ENCODE measurements at places on chromosomes 2 and 18.

- no peak for DNase-seq
Observed at GRCh38 chr2:232658217-232658785, 24.9 kb downstream of the EFHD1 start.

DNA sequence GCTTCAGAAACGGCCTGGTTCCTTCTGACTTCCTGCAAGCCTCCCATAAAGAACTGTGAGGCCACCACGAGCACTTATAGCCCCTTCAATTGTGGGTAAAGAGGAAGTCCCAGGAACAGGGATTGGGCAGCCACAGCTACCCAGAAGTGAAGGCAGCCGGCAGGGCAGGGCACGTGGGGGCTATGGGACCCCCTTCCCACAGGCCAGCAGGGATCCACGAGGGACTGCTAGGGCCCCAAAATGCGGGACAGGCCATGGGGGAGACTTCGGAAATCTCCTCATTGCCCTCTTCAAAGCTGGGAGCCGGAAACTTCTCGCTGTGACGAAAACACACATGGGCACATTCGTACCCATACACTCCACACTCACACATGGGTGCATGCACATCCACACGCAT lies 196.1 kb upstream of the SALL3 start:
- DNase-seq = no peak

DNA sequence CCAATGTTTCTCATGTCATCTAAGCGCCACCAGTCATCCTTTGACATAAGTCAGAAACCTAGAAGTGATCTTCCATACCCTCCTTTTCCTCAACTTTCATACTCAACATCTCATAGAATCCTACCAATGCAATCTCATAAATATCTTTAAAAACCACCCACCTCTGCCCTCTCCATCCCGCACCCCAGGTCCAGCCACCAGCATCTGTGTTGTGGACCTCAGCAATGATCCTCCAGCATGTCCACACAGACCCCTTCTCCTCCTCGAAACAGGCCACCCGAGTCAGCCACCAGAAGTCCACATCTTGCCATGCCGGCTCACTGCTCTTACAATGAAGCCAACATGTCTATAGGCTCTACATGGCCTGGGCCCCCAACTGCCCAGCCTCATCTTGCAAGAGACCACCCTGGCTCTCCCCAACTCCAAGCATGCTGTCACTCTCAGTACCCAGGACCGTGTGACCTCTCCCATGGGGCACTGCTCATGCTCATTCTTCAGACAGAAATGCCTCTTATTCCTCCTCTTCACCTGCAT lies 636.7 kb upstream of the ID2 start:
- DNase-seq = no peak

GRCh38 chr2:179195141-179195540 lies 69.5 kb downstream of the SESTD1 start:
- DNase-seq = no peak

GRCh38 chr18:2173486-2173885 lies 397.8 kb downstream of the METTL4 start:
- no peak for DNase-seq

DNA sequence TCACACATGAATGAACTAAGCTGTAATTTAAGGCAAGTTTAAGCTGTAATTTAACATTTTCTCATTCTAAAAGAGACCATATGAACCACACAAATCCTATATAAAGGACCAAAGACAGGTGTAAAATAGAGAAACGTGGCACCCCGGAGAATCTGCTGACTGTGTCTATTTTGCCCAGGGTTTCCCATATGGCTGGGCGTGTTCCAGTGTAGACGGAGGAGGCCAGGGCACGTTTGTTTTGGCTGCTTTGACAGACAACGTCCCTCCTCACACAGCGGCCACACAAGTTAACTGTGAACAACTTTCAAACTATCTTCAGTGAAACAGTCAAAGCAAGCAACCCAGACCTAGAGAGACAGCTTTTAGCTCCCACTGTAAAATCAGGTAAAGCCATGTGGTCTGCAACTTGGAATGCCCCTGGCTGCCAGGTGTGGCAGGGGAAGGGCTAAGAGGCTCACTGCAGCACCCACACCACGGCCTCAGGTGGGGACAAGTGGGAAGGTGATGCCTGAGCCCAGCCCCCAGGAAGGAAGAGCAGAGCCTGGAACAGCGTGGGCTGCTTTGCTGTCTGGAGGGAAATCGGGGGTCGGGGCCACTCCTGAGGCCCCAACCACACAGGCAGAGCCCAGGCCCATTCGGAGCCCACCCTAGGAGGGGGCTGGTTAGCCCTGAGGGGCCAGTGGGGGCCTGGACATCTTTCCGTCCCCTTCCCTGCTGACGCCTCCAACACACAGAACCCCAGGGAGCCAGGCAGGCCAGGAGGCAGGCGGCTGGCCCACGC lies 40.7 kb downstream of the SLC66A2 start:
- DNase-seq = no peak

GRCh38 chr2:10329580-10329879 lies 26.8 kb downstream of the HPCAL1 start:
- no peak for DNase-seq

DNA sequence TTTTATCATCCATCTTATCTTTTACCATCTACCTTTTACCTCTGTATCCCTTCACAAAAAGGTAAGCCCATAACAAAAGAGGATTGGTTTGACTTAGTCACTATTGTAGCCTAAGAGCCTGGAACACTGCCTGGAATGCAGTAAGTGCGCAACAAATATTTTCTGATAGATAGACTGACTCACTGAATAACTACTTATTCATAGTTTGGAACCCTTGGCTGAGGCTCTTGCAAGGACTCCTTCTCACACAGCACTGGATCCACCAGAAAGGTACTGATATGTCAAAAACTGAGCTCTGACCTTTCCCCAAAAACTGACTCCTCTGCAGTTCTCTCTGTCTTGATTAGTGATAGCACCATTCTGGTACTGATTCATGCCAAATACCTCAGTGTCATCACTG lies 426.7 kb downstream of the SETBP1 start:
- DNase-seq = no peak

DNA sequence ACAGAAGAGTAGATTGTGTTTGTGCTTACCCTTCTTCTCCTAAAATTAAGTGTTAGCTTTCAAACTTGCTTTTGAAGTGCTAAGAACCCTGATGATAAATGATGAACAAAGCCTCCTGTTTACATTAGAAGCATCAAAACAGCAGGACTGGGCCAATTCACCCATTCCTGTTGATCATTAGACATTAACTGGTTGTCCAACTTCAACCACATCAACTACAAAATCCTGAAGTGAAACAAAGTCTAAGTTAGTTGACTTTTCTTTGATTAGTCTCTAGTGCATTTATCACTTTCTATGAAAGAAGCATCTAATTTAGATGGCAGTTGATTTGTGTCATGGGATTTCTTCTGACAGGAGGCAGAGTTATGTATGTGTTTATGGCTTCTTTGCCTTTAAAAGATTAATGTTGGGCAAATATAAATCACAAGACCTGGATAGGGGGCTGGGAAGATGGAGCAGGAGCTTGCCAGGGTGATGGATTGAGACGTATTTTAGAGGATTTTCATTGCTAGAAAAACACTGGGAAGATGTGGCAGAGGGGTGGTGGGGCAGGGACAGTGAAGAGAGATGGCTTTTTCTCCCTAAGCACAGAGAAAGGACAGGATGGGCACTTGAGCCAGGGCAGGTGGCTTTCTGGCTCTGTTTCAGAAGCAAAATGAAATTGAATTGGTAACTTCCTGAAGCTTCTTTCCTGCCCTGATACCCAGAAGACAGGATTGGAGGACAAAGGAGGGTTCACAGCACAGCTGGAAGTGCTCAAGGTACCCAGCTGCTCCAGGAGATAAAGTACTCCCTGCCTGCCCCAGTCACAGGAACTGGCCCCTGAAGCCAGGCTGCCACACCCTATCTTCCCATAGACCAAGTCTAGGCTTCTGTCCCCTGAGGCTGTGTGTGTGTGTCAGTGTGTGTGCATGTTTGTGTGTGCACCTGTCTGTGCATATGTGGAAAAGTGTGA lies 20.5 kb downstream of the GYPC start:
- DNase-seq = no peak

DNA sequence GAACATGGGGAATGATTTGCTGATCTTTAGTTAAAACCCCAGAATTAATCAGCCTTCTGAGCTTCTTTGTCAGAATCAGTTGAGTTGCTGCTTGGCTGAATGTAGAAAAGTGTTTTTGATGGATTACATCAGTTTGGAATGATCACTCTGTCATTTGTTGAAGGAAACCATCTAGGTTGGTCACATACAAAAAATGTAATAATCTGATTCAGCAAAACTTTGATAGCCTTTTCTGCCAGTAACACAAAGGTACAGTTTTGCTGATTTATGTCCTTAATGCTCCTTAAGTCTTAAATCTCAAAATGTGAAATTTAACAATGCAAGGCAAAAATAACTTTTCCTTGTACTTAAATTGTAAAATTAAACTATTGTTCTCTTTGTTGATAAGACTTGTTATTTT lies 74.3 kb downstream of the GALNT13 start:
- DNase-seq = no peak

- no peak for DNase-seq
Observed at GRCh38 chr2:19331450-19331849, 27.0 kb downstream of the OSR1 start.

- DNase-seq = no peak
Observed at GRCh38 chr18:62384068-62384467, 59.0 kb downstream of the TNFRSF11A start.

DNA sequence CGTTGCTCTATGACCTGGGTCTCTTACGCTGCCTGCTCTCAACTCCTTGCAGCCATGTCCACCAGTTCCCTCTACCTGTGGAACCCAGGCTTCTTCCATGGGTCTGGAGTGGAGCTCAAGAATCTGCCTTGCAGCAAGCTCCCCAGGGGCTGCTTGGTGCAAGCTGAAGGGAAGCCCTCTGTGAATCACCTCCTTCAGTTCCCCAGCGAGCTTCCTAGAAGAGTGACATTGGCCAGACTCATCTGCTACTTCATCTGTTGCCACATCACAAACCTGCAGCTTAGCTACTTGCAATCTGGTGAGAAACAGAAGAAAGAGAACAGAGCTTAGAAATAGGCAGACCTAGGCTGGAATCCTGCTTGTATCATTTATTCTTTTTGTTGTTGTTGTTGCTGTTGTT lies 9.8 kb upstream of the EFR3B start:
- no peak for DNase-seq

- no peak for DNase-seq
Observed at GRCh38 chr2:143162997-143163396, 33.8 kb downstream of the ARHGAP15 start.

- DNase-seq = no peak
Observed at GRCh38 chr2:28325567-28326468, 66.8 kb upstream of the FOSL2 start.

DNA sequence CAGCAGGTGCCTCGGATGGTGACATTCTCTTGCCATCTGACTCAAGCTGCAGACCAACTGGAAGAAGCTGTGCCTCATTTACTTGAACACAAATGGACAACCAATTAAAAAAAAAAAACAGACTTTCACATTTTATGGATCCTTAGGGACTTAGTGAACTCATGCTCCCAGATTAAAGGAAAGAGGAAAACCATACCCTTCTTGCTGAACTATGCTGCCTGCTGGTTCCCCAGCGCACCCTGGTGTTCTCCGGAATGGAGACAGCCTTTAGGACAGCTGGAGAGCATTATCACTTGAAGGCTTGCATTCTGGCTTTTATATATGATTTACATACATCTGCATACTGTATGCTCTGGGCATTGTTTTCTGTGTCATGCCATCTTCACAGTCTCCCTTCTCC lies 370.7 kb downstream of the SLC4A3 start:
- DNase-seq = no peak

DNA sequence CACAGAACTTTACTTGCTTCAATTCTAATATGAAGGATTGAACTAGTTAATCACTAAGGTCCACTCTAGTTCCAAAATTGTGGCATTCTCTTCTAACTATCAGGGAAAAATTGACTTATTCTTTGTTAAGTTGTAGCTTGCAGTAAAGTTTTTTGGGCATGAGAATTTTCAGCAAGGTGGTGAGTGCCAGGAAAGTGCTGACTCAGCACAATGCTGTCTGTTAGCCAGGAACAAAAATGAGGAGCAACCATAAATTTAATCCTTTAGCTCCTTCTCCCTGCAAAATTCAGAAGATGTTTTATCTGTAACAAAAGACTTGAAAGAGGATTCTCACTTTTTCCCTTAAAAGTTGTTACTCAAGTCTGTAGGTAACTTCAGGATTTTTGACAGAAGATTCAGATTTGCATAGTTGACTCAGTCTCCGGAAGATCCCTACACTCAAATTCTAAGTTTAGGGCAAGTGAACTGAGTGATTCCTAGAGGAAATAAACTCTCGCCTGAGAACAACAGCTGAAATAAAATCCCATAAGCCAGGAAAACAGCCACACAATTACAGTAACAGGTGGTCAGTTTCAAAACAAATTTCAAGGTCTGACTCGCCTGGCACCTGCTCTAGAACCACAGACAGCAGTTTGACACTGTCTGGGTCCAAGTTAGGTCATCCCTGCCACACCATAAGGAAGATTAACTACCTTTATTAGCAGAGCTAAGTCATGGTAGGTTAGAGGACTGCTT lies 20.2 kb upstream of the DARS1 start:
- DNase-seq = no peak

- no peak for DNase-seq
Observed at GRCh38 chr2:134253804-134254203, at the start of gene MGAT5. Gene MGAT5 (plus strand): TSS chr2:134254072. CDS start chr2:134254404, 332 bp downstream.

- DNase-seq = no peak
Observed at GRCh38 chr2:182088681-182089320, 103.1 kb downstream of the PPP1R1C start.

DNA sequence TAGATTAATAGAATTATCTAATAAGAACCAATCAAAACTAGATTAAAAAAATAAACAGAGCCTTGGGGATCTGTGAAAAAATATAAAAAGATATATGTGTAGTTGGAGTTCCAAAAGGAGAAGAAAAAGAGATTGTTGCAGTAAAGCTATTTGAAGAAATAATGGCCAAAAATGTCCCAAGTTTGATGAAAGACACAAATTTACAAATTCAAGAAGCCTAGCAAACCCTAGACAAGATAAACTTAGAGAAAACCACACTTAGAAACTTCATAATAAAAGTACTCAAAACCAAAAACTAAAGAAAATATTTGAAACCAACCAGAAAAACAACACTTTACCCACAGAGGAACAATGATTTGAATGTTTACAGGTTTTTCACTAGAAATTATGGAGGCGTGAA lies 41.3 kb upstream of the EGR4 start:
- no peak for DNase-seq

- DNase-seq = no peak
Observed at GRCh38 chr2:9484533-9484932, 10.2 kb downstream of the IAH1 start.

GRCh38 chr18:62186499-62186773 lies 420 bp downstream of the PIGN start:
- no peak for DNase-seq

- no peak for DNase-seq
Observed at GRCh38 chr2:178344121-178344520, 106.9 kb downstream of the PRKRA start.

All from bone marrow (tissue), 2 donors.